ENCODE measurements at places on chromosomes 7 and 10.

DNA sequence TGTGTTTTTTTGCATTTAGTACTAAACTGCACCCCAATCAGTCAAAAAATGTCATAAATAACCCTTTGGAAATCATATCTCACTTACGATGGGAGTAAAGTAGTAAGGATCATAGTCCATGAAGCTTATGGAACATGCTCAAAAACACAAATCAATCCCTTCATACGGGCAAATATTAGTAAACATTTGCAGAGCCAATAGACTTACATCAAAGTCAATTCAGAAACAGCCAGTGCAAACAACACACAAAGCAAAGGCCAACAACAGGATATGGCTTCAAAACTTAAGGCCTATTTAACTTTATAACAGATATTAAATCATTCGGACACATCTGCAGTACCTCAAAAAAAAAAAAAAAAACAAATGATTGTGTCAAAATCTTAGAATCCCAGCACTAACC lies 32.1 kb downstream of the SGCE start:
- no peak for DNase-seq

DNA sequence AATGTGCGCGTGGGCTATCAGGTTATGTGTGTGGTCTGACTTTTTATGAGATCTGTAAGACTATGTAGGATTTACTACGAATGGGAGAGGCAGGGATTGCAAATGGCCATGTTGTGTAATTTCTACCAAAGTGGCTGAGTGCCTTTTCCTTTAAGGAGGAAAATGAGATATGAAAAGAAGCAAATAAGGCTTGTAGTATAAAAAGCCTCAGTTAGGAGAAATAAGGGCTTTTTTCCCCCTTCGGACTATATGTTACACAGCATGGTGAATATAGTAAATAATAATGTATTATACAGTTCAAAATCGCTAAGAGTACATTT lies 447 bp upstream of the GPAM start:
- no peak for DNase-seq

DNA sequence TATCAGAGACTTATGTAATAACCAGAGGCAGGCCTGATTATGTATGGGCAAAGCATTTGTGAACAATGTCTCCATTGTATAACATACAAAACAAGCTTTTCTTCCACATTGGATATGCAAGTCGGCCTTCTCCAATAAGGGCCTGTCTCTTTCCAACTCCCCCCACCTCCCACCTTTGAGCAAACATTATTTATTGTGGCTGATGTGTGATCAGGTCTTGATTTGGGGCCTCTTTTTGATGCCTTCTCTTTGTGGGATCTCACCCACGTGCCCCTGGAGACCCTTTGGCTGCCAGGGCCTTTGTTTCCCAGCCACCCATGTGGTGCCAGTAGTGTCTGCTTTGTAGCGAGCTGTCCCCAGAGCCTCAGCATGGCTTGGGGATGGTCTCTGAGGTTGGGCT lies 53.0 kb downstream of the TCF7L2 start:
- DNase-seq, result no peak

DNA sequence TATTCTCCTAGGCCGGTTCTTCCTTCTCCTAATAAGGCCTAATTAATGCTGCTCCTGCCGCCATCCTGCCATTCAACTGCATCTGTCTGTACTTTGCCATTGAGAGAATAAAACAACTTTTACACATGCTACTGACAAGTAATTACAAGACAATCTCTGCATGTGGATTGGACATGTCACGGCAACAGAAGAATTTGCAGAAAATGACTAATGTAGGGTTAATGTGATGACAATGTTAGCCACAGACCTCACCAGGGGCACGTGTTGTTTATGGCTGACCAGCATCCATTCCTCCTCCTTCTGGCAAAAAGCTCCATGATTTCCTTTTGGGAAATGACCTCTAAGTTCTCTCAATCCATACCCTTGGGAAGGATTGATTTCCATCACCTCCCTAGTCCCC lies 58.0 kb downstream of the NEBL start:
- DNase-seq, result no peak

DNA sequence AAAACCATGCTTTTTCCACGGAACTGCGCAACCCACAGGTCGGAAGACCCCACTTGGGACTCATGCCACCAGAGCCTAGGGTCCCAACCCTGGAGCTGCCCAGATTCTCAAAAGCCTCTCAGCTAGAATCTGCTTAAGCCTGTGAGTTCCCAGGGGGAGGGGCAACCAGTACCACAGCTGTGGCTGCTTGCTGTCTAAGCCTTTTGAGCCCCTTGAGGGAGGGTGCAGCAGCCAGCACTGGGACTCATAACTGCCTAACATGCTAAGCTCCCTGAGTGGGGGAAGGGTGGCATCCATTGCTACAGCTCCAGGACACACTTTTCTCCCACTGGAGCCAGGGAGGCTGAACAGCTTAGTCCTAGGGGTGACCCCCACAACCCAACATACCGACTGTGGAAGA lies 485.6 kb upstream of the GRM3 start:
- no peak for DNase-seq

GRCh38 chr7:102024005-102024768 lies 206.8 kb downstream of the CUX1 start:
- DNase-seq, result no peak

GRCh38 chr7:128347647-128348097 lies 4.0 kb upstream of the RBM28 start:
- DNase-seq, result no peak

GRCh38 chr7:151080067-151080521 lies 515 bp downstream of the FASTK start:
- DNase-seq, result no peak

DNA sequence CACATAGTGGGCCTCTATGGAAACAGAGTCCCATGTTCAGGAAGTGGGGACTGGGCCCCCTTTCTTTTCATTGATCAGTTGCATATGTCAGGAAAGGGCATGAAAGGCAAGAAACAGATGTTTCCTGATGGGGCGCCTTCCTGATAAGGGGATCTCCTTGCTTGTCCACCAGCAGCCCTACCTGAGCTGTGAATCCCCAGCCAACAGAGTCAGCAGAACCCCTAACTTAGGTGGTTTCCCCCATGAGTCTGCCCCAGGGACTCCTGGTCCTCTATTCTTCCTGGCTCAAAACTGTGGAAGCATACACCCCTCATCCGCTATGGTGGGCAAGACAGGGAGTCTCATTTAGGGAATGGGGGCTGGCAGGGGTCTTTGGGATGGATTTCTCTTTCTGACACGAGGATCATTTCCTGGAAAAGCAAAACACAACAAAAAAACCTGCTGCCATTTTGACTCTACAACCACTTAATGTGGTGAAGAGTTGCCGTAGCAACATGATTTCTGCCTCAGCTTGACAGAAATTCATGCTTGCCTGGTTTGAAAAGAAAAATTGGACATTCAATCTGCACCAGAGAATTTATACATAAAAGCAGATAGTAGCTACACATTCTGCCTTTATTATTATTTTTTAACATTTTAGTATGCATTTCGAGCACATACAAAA lies 119.8 kb downstream of the SPAG6 start:
- no peak for DNase-seq

DNA sequence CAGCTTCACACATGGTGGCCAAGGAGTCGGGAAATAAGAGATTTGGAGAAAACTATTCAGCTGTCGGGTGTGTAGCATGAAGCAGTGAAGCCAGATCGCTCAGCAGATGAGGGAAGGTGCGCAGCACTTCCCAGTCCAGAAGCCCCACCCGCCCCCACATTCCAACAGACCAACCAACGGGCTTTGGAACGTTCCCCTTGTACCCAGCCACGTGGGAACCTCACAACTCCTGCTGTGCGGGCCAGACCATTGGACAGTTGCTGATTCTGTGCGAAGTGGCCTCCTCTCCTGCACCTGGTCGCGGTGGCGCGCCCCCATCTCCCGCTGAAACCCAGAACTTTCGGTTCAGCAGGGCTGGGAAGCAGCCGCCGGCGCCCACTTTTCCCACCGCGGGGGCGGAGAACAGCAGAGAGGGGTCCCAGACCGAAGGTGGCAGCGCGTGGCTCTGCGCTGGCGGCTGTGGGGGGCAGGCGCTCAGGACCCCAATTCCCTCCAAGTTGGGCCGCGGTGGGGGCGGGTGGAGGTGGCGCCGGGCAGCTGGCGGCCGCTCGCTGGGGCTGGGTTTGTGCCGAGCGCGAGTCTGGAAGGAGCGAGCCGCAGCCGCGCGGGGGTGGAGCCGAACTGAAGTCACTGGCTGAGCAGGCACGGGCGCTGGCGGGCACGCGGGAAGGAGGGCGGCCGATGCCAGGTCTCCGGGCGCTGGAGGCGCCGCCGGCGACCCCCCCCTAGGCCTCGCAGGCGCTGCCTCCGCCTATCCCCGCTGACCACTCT lies 1301.5 kb upstream of the SORCS1 start:
- no peak for DNase-seq

- no peak for DNase-seq
Measured at GRCh38 chr10:21584834-21585530, 51.0 kb downstream of the MLLT10 start.

GRCh38 chr10:95245425-95246055 lies 45.3 kb downstream of the PDLIM1 start:
- no peak for DNase-seq

- DNase-seq, result no peak
Measured at GRCh38 chr7:69883399-69883891, 285.2 kb downstream of the AUTS2 start.

GRCh38 chr10:52313933-52314821 lies at the start of gene DKK1:
TSS of gene DKK1 (plus strand) at chr10:52314281. CDS start at chr10:52314435, 154 bp downstream.
- DNase-seq, result no peak

- DNase-seq, result no peak
Measured at GRCh38 chr10:60237977-60238758, 151.5 kb downstream of the ANK3 start.

DNA sequence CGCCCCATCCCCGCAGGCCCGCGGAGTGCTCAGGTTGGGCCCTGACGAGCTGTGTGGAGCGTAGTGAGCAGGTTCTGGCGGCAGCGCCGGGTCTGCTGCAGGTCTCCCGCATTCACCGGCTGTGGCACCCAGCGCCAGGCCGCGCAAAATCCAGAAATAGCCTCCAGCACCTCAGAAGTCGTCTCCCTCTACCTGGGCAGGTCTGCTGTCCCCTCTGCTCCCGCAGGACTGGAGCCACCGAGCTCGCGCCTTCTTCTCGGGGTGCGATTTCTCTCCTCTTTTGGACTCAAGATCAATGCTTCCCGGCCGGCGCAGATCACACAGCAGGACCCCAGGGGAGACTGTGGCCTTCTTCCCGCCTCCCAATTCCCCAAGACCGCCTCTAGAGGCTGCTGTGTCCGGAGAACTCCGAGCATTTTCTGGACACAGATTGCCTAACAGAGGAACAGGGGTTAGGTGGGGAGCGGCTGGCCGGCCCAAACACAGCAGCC lies 8.4 kb downstream of the TLX1 start:
- DNase-seq, result no peak

DNA sequence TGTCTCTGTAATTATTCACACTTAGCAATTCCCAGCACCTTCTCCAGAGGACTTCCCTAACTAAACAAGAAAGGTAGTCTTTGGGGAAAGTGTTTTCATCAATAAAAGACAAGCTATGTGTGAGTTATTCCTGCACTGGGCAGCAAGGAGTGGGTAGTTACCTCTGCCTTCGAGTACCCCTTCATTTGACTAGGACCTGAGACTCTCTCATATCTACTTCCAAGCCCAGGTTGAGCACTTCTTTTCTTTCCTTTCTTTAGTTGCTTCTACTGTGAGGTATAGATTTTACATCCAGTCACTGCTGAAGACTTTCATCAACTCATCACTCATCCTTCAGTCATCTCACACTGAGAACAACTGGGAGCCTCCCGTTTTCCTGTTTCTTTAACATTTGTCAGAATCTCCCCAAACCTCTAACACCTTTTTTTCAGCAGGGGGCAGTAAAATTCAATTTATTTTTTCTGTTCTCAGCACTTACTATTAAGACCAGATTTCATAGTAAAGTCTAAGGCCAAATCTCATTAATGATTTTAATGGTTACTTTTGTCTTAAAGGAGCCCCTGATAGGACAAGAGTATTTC lies 80.1 kb upstream of the PRSS1 start:
- no peak for DNase-seq

DNA sequence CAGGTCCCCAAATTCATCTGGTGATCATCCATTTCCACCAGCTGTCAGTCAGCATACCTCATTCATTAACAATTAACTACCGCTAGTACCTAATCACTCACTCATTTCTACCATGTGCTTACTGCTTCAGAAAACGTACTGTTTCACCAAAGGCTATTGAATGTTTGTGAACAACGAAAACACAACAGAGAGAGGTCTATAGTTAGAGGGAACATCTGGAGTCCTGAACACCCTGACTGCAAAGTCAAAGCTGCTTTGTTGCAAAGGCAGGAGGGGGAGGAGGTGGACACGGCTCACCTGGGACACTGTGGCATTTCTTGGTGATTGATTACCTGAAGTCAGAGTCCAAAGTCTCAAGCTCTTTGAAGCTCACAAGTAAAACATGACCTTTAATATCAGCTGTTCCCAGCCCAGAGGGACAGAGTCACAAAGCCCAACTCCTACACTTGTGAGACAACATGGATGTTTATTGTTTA lies 342.3 kb upstream of the ADARB2 start:
- no peak for DNase-seq

- DNase-seq, result no peak
Measured at GRCh38 chr7:47394216-47394615, 187.7 kb downstream of the TNS3 start.

DNA sequence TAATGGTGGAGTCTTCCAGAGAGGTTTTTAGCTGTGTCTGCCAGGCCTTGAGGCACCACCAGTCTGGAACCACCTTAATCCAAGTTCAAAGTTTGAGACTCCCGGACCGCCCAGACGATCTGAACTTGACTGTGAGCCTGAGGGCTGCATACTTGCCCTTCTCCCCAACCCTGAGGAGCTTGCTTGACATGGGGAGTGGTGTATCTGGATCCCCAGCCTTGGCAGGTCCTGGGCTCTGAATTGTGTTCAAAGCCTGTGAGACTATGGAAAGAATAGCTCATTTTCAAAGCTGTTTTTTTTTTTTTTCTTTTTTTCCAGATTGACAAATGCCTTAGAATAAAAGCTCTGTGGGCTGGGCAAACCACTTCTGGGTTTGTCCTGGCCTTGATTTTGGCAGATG lies 22.3 kb upstream of the CAMK1D start:
- no peak for DNase-seq

GRCh38 chr10:112902730-112903129 lies 47.3 kb upstream of the TCF7L2 start:
- DNase-seq, result no peak

DNA sequence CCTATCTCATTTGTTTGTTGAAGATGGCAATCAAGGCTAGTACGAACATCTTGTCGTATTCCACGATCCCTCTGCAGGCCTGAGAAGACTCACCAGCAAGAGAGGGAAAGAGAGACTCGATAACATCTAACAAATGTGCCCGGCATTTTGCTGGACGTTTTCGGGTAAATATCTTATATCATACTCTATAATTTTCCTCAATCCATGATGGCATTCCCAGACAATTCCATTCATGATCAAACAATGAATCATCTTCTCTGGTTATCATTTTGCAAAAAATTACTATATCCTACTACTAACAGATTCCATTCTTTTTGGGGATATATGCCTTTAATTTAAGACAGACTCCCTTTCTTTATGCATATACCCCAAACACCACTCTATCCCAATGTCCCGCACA lies 118.1 kb downstream of the TYW1B start:
- DNase-seq, result no peak

DNA sequence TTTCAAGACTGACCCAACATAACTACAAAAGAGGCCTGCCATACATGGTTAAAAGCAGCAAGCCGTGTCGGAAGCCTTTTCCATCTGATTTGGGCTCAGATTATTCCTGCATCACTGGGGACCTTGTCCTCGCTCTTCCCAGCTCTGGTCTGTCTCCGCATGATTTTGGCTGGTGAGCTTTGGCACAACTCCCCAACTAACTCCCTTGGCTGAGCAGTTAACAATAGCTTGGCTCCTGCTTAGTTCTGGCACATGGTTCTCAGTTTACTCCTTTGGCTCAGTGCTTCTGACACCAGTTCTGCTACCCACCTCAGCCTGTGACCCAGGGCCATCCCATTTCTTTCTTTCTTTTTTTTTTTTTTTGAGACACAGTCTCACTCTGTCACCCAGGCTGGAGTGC lies 17.0 kb downstream of the AGK start:
- no peak for DNase-seq

Measured in stimulated activated CD4-positive, alpha-beta T cell treated with anti-CD3 and anti-CD28 coated beads, Interleukin-15, amount 100 ng/mL, for 48 hours (primary cell).